Mucosa of gallbladder (tissue), 1 donor: ENCODE measurements at places on chromosomes 6 and 20. TPM values are rescaled to one million over a fixed set of nuclear protein-coding genes. Genes with fewer than 3 reads are reported as not detected.

DNA sequence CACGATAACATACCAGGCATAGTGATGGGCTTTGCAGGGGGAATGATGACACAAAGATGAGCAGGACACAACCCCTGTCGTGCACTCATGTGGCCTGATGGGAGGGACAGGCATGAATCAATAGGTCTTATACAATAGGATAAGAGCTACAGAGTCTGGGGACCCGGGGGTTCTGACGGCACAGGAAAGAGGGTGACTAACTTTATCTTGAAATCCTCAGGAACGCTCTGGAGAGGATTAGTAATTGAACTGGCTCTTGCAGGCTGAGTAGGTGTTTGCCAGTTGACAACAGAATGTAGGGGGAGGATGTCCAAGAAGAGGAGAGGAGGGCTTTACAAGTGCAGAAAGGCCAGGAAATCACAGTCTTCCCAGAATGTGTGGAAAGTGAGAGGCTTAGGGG, 219.9 kb upstream of the ECI2 start:
- DNase-seq, result no peak

RBPJL gene
- 0.26 TPM for total RNA-seq

CFAP61 gene
- 0.78 TPM for total RNA-seq

DNA sequence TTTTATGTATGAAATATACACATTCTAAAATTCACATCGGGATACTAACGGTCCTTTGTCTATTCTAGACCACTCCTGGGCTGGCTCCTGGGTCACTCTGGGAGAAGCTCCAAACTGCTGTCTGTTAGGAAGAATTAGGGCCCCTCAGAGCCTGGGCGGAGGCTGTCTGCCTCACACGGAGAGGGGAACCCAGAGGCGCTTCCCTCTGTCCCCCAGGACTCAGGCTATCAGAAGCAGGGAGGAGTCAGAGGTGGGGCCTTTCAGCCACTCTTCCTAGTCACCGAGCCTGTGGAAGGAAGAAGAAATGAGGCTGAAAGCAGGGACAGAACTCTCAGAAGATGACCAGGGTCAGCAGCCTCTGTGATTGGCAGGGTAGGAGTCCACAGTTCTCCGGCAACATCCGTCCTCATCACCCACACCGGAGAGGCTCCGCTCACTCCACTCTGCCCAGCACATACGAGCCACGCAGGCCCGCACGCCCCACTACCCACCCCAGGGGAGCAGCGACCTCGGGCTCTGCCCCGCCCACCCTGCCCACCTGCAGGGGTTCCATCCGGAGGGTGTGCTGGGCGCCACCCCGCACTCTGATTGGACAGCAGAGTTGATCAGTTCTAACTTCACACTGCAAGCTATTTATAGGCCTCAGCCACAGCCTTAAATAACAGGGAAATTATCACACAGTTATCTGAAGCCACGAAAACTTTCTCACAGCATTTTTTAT, 182.1 kb upstream of the AFDN start:
- DNase-seq, result no peak

DNA sequence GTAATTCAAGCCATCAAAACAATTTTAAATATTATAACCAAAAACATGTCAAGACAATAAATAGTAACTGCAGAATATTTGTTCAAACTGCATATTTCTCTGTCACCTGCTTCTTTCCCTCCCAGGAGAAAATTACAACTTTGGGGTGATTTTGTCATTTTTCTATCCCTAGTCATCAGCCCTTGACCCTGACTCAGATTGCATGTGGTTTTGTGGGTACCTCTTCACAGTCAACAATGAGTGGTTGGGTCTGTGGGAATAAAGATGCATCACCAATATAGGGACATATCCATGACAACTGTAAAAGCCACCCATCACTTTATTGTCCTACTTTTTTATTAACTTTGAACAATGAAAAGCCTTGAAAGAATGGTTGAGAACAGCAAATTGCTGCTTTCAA, 7.3 kb downstream of the COL10A1 start:
- no peak for DNase-seq

DNA sequence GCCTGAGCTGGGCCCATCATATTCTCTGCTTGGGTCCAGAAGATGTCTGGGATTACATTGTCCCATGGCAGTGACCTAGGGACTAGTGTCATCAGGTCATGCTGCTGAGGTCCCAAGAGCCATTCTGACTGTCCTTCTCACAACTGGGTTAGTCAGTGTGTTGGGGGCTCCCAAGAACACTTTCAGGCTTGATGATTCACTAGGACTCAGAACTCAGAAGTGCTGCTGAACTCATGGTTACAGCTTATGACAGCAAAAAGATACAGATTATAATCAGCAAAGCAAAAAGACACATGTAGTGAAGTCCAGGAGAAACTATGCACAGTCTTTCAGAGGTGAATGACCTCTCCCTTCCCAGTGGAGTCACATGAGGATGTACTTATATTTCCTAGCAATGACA, 107.8 kb downstream of the SYNE1 start:
- DNase-seq, result no peak

DNA sequence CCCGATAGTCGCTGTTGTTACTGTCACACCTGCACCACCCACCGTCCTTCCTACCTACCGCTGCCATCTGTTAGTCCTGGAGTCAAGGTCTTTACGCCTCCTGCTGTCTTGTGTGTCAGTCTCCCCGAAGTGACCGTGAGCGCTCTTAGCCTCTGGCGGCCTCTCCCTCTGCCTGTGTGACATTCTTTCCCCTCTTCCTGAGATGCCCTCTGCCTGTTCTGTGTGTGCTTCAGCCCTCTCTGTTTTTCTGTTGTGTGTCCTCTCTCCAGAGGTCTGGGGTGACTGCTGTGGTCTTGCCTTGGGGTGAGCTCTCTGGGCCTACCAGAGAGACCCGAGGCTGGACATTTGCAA, 54.9 kb downstream of the TCP11 start:
- DNase-seq, result no peak

EBF4 gene
- 12.7 TPM for total RNA-seq

ADGRG6 gene
- total RNA-seq, result 13.9 TPM

- no peak for DNase-seq
These were observed 1.3 kb upstream of the VSX1 start for GRCh38 chr20:25083141-25083772.
